ENCODE measurements at places on chromosomes 1 and 21. TPM values are rescaled to one million over a fixed set of nuclear protein-coding genes. Genes with fewer than 3 reads are reported as not detected.

- no peak for DNase-seq
Observed at GRCh38 chr1:45089711-45090110, 77.7 kb downstream of the UROD start.

- no peak for DNase-seq
Observed at GRCh38 chr1:119742202-119742601, 26.5 kb downstream of the HMGCS2 start.

DNA sequence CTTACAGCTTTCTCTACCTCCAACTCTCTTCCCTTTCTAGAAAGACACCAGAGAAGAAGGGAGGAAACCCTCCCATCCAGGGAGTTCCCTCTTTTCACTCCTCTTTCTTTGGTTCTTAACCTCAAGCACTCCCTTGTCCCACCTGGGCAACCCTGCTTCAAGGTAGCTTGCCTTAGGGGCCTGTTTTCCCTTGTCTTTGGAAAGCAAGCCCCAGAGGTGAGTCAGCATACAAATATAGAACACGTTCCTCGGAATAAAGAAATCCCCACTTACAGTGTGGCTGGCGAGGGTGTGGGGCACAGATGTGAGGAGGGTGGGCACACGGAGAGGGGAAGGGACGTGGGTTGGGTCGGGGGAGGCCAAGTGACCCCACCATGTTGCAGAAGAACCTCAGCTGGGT lies 26.1 kb upstream of the KCNE2 start:
- no peak for DNase-seq

- no peak for DNase-seq
Observed at GRCh38 chr1:23481904-23482303, 2.1 kb downstream of the ASAP3 start.

GRCh38 chr1:55988963-55989452 lies 590.4 kb downstream of the PLPP3 start:
- DNase-seq: no peak

- DNase-seq: no peak
Observed at GRCh38 chr1:226656601-226657277, 82.3 kb downstream of the ITPKB start.

The HES3 gene
- not detected for total RNA-seq

The CHD5 gene
- 0.23 TPM for total RNA-seq

The RCAN3 gene
- 11.3 TPM for total RNA-seq

The KRTAP19-1 gene
- total RNA-seq: not detected

The S100B gene
- 4.5 TPM for total RNA-seq

The ANP32E gene
- 29.6 TPM for total RNA-seq

Data from upper lobe of right lung (tissue), 1 donor.